NCI-H1105 (cell line): ENCODE measurements at places on chromosomes 7 and 10.

- DNase-seq = peak; percentile 65
Observed at GRCh38 chr10:2610946-2611345, 456.4 kb upstream of the PFKP start.

DNA sequence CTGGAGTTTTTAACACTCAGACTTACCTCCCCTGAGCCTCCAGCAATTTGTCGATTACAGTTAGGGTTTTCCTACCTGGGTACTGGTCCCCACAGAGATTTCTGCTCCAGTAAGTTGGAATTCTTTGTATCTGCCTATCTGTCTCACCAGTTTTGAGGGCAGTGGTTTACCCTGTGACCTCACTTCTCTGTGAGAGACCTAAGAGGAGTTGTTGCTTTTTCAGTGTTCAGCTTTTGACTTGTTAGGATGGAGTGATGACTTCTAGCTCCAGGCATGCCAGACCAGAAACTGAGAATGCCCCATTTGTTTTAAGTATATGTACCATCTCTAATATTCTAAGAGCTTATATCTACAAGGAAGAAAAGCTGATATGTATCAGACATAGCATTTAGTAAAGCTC, 42.9 kb downstream of the CSGALNACT2 start:
- no peak for DNase-seq

GRCh38 chr7:28617308-28617880, 205.1 kb downstream of the CREB5 start:
- DNase-seq = no peak

GRCh38 chr10:79052291-79053080, 16.3 kb upstream of the ZMIZ1 start:
- peak; percentile 20 for DNase-seq

- no peak for DNase-seq
Observed at GRCh38 chr10:52678611-52679010, 94.0 kb downstream of the MBL2 start.

GRCh38 chr7:1124816-1125602, 35.0 kb downstream of the ZFAND2A start:
- DNase-seq = no peak

GRCh38 chr10:110556969-110557601, 10.4 kb upstream of the SMC3 start:
- DNase-seq = no peak
